ENCODE measurements at places on chromosomes 5 and 9.

GRCh38 chr5:133741818-133742355 is 129.5 kb upstream of the FSTL4 start:
- no peak for DNase-seq

DNA sequence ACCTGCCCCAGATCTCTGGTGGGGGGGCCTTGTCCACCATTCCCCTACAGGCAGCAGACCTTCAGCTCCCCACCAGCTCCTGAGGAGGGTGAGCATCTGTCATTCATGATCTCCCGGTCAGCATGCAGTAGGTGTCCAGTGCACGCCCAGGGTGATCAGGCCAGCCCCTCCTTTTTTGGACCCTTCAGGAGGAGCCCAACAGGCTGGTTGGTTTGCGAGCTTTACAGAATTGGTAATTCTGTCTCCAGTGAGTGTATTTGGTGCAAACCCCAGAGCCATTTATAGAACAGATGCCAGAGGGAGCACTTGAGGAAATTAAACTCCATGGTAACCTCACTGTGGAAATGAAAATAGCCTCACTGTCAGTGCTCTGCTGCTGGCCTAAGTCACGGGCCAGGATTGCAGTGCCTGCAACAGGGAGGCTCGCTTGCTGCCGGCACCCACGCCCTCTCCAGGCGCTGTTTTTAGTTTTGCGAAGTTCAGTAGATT is 23.4 kb downstream of the WNK2 start:
- DNase-seq: no peak

DNA sequence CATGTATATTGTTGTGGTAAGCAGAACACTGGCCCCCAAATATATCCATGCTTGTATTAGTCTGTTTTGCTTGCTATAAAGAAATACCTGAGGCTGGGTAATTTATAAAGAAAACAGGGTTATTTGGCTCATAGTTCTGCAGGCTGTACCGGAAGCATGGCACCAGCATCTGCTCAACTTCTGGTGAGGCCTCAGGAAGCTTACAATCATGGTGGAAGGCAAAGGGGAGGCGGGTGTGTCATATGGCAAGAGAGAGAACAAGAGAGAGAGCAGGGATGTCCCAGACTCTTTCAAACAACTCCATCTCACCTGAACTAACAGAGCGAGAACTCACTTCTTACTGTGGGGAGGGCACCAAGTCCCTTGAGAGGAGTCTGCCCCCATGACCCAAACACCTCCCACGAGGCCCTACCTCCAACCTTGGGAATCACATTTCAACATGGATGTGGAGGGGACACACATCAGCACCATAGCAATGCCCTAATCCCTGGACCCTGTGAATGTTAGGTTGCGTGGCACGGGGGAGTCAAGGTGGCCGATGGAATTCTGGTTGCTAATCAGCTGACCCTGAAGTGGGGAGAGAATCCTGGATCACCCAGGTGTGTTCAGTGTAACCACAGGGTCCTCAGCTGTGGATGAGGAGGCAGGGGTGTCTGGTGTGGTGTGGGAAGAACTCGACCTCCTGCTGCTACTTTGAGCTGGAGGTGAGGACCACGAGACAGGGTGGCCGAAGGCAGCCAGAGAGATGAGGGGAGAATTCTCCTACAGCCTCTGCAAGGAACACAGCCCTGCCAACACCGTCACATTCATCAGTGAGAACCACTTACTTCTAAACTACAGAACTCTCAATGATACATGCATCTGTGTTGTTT is 172.8 kb downstream of the AUH start:
- DNase-seq: no peak

DNA sequence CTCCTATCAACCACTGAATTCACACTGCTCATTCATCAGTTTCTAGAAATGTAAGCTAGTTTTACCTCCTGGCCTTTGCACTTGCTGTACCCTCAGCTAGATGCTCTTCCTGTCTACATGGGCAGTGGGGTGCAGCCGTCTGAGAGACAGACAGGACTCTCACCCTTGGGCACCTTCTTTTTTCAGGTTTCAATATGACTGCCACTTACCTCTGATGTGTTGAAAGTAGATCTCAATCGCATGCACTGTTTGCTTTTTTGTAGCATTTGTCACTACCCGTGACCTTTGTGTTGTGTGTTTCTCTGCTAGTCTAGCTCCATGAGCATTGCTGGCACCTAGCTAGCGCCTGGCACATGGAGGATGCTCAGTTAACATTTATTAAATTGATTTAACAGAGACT is 403.1 kb upstream of the TRPC7 start:
- no peak for DNase-seq

- no peak for DNase-seq
These were observed 54.5 kb downstream of the PDE4D start for GRCh38 chr5:59838989-59839388.

DNA sequence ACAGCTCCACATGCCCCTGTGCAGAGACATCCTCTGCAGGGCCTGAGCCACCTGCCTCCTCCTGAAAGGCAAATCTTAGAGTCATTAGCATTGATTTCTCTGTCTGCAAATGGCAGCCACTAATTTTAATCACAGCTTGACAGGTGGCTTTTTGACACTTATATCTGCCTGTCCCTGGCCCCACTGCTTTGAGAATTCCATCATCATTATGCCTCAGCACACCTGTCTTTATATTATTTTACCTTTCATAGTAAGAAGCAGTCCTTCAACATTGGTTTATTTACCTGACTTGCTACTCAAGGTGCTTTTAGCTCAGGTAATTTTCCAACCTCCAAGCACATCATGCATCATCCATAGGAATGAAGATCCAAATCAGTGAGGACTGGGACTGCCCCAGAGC is 451.3 kb downstream of the MTRR start:
- no peak for DNase-seq

GRCh38 chr5:132418881-132419280 is 49.4 kb downstream of the SLC22A5 start:
- no peak for DNase-seq

- no peak for DNase-seq
These were observed 35.6 kb downstream of the WWC1 start for GRCh38 chr5:168327019-168327421.

DNA sequence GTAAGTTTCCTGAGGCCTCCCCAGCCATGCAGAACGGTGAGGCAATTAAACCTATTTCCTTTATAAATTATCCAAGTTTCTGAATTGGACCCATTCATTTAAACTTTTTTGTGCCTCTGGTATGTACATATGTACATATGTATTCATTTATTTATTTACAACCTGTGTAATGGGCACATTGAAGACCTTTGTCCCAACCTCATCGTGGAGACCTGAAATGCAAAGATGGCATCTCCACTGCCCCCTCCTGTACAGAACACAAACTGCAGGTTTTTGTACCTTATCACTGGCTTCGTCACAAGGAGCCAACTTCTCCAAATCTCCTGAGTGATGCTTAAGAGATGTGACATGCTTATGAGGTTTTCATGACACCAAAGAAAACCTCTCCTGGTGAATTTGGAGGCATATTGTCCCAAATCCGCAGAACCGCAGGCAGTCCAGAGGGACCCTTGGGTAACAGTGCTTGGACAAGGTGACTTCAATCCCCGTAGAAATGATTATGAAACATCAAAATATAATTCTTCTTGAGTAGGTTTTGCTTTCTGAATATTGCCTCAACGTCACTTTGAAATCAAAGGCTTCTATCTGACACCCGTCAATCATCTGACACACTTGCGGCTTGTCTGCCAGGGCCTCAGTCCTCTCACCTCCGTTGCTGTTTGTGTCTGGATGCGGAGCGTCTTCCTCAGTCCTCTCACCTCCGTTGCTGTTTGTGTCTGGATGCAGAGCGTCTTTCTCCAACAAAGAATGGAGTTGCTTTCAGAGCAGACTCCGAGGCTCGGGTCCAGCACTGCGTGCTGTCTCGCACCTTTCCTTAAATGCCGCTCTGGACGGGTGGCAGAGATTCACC is 135.0 kb upstream of the IRX4 start:
- no peak for DNase-seq

DNA sequence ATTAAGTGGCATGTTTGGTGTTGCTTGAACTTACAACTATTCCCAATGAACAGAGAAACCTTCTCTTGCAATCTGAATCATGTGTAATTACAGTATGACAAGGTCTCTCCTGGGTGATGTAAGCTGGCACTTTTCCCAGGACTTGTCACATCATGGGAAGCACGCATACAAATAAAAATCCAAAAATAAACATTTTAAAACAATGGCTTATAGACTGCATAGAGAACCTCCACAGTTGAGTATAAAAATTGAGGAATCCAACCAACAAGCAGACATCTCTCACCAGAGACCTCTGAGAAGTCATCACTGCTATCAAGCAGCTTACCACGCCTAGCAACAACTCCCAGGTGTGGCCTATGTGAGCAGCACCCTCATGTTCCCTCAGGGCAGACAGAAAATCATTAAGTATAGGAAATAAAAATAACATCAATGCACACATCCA is 3.9 kb downstream of the MLLT3 start:
- DNase-seq: no peak

GRCh38 chr5:8491254-8491653 is 622.3 kb downstream of the MTRR start:
- DNase-seq: no peak

DNA sequence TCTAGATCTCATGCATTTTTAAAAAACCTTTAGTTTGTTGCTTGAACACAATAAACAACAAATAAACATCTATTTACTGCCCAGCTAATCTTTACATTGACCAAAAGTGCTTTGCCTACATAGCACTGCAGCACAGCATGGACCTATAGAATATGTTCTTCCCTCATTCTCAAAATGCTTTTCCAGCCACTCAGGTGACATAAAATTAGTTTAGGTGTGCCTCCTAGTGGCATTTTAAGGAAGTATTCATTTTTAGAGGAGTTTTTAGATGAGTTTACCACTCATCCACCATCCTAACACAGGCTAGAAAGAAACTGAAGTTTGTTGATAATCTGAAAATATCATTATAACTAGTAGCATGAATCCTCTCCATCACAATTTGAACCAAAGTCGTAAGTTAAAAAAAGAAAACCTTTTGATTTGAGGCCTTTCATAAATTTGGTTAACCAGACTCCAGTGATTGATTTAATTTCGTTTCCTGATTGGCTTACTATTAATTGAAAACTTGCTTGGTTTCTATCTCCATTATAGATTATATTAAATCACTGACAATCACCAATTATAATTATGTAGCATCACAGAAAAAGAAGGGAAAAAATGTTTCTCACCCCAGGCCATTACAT is 12.6 kb downstream of the PLGRKT start:
- DNase-seq: no peak

- no peak for DNase-seq
These were observed 1.3 kb downstream of the UBE2R2 start for GRCh38 chr9:33818167-33818846.

- no peak for DNase-seq
These were observed 49.1 kb downstream of the HOMER1 start for GRCh38 chr5:79464695-79465332.

- no peak for DNase-seq
These were observed 72.7 kb upstream of the STXBP1 start for GRCh38 chr9:127539259-127539981.

GRCh38 chr5:53463909-53464621 is 16.4 kb upstream of the FST start:
- DNase-seq: no peak

GRCh38 chr5:77882670-77883257 is 106.6 kb upstream of the TBCA start:
- no peak for DNase-seq

DNA sequence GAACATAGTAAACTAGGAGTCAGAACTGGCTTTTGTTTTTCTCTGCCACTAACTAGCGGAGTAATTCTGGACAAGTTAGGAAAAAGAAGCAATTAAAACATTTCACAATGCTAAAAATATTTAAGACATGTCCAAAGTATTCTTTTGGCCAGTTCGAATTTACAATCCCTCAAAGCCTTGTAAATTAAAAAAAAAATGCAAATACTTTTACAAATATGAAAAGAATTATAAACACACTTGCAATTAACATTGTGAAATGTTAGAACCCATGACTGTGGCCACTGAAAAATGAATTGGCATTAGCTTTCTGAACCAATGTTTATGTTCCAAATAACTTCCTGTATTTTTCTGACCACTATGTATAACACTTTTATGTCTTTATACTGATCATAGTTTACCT is 2.2 kb downstream of the RAD1 start:
- DNase-seq: no peak

GRCh38 chr5:151023651-151024050 is 3.3 kb downstream of the GPX3 start:
- DNase-seq: no peak

GRCh38 chr9:125435776-125436612 is 174.4 kb downstream of the GAPVD1 start:
- DNase-seq: no peak

DNA sequence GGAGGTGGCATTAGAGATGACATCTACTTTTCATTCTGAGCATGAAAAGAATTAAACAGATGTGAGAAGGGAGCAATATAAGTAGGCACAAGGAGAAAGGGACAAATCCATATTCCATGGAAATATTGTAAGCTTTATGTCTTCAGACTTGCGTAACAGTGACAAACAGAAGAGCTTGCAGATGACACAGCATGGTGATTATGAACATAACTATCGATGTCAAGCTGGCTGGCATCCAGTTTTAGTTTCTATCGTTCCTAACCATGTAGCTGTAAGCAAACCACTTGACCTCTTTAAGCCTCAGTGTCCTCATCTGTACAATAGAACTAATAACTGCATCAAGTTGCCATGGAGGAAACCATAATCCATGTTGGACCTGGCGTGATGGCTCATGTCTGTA is 246.7 kb upstream of the ADRA1B start:
- DNase-seq: no peak

DNA sequence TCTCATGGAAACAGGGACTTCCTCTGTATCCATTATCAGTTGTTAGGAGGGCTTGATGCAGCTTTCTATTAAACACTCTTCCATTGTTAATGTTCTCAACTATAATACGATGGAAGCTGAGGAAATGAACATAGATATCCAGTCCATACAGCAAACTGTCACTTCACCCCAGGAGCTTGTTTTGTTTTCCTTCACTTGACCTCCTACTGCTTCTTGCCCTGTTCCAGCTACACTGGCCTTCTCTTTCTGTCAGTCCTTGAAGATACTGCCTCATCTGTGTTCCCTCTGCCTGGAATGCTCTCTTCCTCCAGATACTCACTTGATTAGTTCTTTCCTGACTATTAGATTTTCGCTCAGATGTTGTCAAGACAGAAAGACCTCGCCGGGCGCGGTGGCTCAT is 17.1 kb downstream of the CTNNA1 start:
- DNase-seq: no peak

GRCh38 chr5:83641946-83642345 is 78.7 kb downstream of the HAPLN1 start:
- no peak for DNase-seq

DNA sequence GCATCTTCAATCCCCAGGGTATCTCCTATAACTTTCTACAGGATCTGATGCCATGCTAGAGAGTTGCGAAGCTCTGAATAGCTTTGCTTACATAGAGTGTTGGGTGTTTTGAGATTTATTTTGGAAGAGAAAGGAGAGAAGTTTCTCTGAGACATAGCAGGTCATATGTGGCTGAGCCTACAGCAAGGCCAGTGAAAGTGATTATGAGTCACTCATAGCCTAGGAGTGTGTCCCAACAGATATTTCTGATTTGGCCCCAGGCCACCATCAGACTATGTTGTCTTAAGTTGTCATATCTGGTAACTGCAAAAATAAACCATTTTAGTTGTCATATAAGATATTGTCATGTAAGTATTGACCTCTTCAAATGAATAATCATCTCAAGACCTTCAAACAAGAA is 132.0 kb upstream of the RAI14 start:
- no peak for DNase-seq
